Spleen (tissue), 13 donors: ENCODE measurements at places on chromosomes 3 and 15. TPM values are rescaled to one million over a fixed set of nuclear protein-coding genes. Genes with fewer than 3 reads are reported as not detected.

DNA sequence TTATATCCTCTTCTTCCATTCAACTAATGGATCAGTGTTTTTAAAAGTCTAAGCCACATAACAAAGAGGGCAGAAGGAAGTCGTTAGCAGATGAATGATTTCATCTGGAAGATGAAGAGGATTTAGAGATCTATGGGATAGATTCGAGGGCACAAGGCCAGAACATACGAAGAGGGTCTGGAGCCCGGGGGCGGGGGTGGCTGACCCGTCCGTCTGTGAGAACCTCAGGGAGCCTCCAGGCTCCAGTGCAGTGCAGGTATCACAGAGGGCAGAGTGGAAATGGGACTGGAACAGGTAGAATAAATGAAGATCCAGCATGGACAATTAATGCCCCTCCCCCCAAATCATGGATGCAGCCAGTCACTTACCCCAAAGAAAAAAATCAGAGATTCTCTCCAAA is 1.5 kb upstream of the GOLGA8B start:
- no peak for DNase-seq

- DNase-seq = no peak
These were observed 47.2 kb upstream of the MME start for GRCh38 chr3:155032918-155033317.

GRCh38 chr3:168489301-168489700 is 393.6 kb upstream of the GOLIM4 start:
- no peak for DNase-seq

Gene KIF15
- 1.2 TPM for polyA plus RNA-seq

Gene SSUH2
- 4.3 TPM for polyA plus RNA-seq
